Chondrocyte (in vitro differentiated cells): ENCODE measurements at places on chromosomes 2 and 18. TPM values are rescaled to one million over a fixed set of nuclear protein-coding genes. Genes with fewer than 3 reads are reported as not detected.

TGFA gene
- total RNA-seq: 0.21 to 0.25 TPM in 2 of 3 replicates, not detected in the other

SLC11A1 gene
- total RNA-seq: 0.08 to 0.15 TPM (median 0.10 TPM) in 3 replicates

KLHL30 gene
- total RNA-seq: 12.2 to 25.6 TPM (median 24.4 TPM) in 3 replicates

ITGAV gene
- total RNA-seq: 289 to 452 TPM (median 442 TPM) in 3 replicates

GRCh38 chr2:10097352-10098148, 17.3 kb upstream of the CYS1 start:
- peak; percentile 90 for DNase-seq

DNA sequence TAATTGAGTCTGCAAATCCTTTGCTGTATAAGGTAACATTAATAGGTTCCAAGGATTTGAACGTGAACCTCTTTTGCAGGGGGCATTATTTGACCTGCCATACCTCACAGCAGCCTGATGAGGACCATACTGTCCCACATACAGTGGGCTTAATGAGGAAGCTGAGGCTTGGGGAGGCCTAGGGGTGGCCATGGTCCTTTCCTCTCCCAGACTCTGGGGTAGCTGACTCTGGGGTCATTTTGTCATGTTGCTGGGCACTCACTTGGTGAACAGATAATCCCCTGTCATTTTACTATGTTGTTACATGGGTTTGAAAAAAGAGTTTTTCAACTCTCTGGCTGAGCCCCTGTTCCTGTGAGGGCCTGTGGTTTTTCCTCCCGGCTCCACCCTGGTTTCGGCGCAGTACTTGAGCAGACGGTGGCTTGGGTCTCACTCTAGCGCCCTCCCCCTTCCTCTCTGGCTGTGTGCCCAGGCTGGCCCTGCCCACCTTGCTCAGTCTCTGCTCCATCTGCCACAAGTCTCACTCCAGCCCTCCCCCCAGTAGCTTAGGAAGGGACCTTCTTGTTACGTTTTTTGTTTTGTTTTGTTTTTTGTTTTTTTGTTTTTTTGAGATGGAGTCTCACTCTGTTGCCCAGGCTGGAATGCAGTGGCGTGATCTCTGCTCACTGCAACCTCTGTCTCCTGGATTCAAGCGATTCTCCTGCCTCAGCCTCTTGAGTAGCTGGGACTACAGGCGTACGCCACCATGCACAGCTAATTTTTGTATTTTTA, 21.0 kb downstream of the INPP4A start:
- DNase-seq: no peak

PFN4 gene
- 1.3 to 1.4 TPM (median 1.3 TPM) in 3 replicates for total RNA-seq

DNA sequence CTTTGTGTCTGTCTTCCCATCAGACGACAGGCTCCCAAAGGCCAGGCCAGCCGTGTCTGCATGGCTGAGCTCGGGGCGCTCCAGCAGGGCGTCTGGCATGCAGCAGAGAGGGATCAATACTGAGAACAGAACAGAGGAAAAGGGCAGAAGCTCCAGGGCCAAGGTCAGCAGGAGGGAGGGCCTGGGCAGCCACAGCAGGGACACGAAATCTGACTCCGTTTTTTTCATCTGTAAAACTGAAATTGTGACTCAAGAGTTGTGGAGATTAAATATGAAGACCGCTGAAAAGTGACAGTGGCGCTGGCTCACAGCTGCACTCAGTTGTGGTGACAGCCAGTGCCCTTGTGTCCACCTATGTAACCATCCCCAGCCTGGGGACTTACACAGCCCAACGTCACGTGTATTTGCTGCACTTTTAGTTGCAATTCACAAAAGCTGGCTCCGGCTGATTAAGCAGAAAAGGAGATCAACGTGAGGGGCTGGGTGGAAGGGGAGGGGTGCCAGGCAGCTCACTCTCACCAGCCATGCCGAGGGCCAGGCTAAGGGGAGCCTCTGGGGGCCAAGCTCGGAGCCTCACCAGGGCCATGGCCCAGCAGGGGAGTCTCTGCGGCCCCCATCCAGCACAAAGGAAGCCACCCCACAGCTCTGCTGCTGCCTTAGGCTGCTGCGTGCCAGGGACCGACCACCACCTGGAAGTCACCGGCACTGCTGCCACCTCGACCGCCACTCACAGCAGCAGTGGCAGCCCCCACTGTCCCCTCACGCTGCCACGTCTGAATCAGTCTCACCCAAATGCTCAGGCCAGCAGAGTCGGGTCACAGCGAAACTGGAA, 74.7 kb downstream of the EIPR1 start:
- DNase-seq: peak; percentile 83

DNA sequence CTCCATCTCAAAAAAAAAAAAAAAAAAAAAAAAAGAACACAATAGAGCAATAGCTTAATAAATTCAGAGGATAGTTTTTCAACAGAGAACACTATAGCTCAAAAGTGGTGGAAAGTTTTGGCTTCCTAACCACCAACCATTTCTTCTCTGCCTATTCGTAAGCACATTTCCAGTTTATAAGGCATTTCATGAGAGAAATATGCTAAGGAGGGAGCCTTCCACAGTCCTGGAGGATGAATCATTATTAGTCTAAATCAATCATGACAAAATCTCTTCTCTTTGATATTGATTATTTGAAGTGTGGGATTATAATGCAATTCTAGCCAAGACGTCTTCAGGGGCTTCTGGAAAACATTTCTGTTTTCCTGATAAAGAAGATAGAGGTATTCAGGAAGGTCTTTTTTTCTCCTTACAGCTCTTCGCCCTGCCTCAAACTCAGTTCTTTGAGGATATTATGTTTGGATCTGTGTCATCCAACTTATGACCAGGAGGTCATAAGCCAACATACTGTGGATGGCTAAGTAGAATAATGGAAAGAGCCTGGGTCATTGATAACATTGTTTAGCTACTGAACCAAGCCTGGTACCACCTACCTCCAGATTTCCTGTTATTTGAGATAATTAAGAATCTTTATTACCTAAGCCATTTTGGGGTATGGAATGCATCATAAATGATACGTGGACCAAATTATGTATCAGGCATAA, 207.3 kb downstream of the TRIB2 start:
- DNase-seq: no peak

GRCh38 chr2:163338270-163338669, 397.5 kb downstream of the FIGN start:
- no peak for DNase-seq

SOX11 gene
- 31.6 to 46.6 TPM (median 32.1 TPM) in 3 replicates for total RNA-seq

- no peak for DNase-seq
Observed at GRCh38 chr2:45131587-45131986, 122.3 kb upstream of the SIX2 start.
